ENCODE measurements at places on chromosomes 7 and 10.

DNA sequence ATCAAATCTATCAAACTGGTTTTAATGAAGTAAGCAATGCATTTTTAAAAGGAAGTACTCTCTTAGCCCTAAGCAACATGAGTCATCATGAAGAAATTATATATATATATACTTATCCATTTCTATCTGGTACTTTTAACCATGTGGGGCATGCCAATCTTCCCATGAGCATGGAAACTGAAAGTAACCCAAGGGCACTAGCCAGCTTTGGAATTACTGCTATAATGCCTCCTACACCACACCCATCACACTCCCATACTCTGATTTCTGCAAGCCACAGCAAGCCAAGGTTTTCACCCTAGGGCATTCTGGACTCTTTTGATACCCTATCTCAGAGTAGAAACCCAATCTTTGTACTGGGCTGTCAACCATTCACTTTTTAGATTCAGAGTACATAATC lies 204.6 kb downstream of the IMMP2L start:
- H3K27ac ChIP-seq: no peak overlapping the region
- peaks cover 3% of the 10 kb centered on the region for H3K4me1 ChIP-seq
- DNase-seq: no peak
- H3K4me3 ChIP-seq: no peak overlapping the region
- H3K36me3 ChIP-seq: no peaks in the 10 kb centered on the region

GRCh38 chr7:132685277-132685676 lies 109.0 kb upstream of the PLXNA4 start:
- H3K4me1 ChIP-seq: no peaks in the 10 kb centered on the region
- no peak overlapping the region for H3K27ac ChIP-seq
- no peak overlapping the region for H3K4me3 ChIP-seq
- no peaks in the 10 kb centered on the region for H3K27me3 ChIP-seq

- H3K27ac ChIP-seq: no peak overlapping the region
- no peaks in the 10 kb centered on the region for H3K27me3 ChIP-seq
- no peak overlapping the region for H3K4me3 ChIP-seq
- H3K36me3 ChIP-seq: peaks cover 6% of the 10 kb centered on the region
- H3K4me1 ChIP-seq: no peaks in the 10 kb centered on the region
These were observed 78.8 kb downstream of the RALA start for GRCh38 chr7:39702133-39702532.

DNA sequence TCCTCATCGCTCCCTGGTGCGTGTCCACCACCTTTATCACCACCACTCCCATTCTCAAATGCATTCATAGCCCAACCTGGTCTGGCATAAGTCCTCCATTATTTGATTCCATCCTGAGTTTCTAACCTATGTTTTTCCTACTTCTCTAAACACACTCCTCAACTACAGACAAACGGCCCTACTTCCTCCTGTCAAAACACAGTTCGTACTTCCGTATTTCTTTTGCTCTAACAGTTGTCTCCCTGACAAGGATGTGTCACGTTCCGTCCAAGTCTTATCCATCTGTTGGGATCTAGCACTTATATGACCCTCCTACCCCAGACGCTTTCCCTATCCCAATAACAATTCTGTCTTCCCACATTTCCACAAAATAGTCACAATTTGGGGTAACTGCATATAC lies 46.8 kb downstream of the DOCK4 start:
- DNase-seq: no peak
- no peaks in the 10 kb centered on the region for H3K36me3 ChIP-seq
- H3K4me3 ChIP-seq: no peak overlapping the region
- H3K4me1 ChIP-seq: no peaks in the 10 kb centered on the region
- no peaks in the 10 kb centered on the region for H3K27me3 ChIP-seq

- H3K27ac ChIP-seq: no peak overlapping the region
- DNase-seq: no peak
- no peak overlapping the region for H3K4me3 ChIP-seq
- H3K36me3 ChIP-seq: no peaks in the 10 kb centered on the region
These were observed 94.2 kb upstream of the CXCL12 start for GRCh38 chr10:44478876-44479705.

DNA sequence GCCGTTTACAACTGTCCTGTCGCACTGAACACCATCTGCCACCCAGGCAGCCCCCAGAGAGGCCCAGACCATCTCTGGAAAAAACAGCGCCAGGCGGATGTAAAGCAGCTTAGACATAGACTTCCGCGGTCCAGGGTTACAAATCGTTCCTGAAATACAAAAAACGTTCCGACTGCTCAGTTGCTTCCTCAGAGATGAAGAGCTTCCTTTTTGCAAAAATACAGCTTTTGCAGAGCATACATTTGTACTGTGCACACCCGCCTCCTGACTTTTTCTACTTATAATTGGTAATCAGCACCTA lies 11.4 kb downstream of the DAGLB start:
- H3K4me3 ChIP-seq: no peak overlapping the region
- DNase-seq: no peak
- H3K27ac ChIP-seq: no peak overlapping the region
- no peaks in the 10 kb centered on the region for H3K27me3 ChIP-seq
- peaks cover 9% of the 10 kb centered on the region for H3K36me3 ChIP-seq

GRCh38 chr10:5549462-5550249 lies 24.9 kb downstream of the CALML3 start:
- H3K4me1 ChIP-seq: peaks cover 59% of the 10 kb centered on the region
- peak overlapping the region; percentile 93 for H3K27ac ChIP-seq
- H3K36me3 ChIP-seq: no peaks in the 10 kb centered on the region
- no peak for DNase-seq
- H3K4me3 ChIP-seq: no peak overlapping the region
- no peaks in the 10 kb centered on the region for H3K27me3 ChIP-seq

DNA sequence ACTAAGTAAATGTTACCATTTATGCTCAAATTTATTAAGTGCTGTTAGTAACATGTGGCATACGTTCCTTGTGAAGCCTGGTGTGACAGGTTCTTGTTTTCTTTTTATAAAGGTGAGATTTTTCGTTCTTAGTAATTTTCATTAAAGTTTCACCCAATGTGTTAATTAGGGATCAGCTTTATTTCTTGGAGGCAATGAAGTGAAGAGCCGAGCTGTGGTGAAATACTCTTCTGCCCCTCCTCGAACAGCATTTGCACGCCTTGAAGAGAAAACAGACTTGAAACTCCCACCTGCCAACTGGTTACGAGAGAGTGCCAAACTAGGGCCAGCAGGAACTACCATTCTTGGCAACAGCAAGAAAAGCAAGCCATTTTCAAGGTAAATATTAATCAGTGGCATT lies 1.5 kb downstream of the EDRF1 start:
- no peaks in the 10 kb centered on the region for H3K27me3 ChIP-seq
- H3K27ac ChIP-seq: no peak overlapping the region
- no peak for DNase-seq
- H3K36me3 ChIP-seq: peaks cover 22% of the 10 kb centered on the region

- peak overlapping the region; percentile 84 for H3K4me3 ChIP-seq
- no peaks in the 10 kb centered on the region for H3K27me3 ChIP-seq
- peak overlapping the region; percentile 87 for H3K27ac ChIP-seq
- H3K36me3 ChIP-seq: peaks cover 15% of the 10 kb centered on the region
- DNase-seq: no peak
- H3K4me1 ChIP-seq: no peaks in the 10 kb centered on the region
These were observed 20.7 kb downstream of the MXI1 start for GRCh38 chr10:110228066-110228465.

DNA sequence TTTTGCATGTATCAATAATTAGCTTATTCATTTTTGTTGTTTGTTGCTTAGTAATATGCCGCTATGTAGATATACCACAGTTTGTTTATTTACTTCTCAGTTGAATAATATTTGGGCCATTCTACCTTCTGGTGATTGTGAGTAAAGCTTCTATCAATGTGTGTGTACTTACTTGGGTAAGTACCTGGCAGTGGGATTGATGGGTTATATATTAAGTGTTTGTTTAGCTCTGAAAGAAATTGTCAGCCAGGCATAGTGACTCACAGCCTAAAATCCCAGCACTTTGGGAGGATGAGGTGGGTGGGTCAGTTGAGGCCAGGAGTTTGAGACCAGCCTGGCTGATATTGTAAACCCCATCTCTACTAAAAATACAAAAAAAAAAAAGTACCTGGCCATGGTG lies 975.7 kb upstream of the MBL2 start:
- DNase-seq: no peak
- no peaks in the 10 kb centered on the region for H3K36me3 ChIP-seq
- no peaks in the 10 kb centered on the region for H3K4me1 ChIP-seq

- no peaks in the 10 kb centered on the region for H3K4me1 ChIP-seq
- H3K27me3 ChIP-seq: no peaks in the 10 kb centered on the region
- H3K4me3 ChIP-seq: no peak overlapping the region
These were observed 455.8 kb downstream of the TFEC start for GRCh38 chr7:115574681-115575291.

- no peak for DNase-seq
- H3K27ac ChIP-seq: no peak overlapping the region
- H3K36me3 ChIP-seq: peaks cover 4% of the 10 kb centered on the region
- H3K4me1 ChIP-seq: no peaks in the 10 kb centered on the region
These were observed 119.4 kb downstream of the ZFAND4 start for GRCh38 chr10:45553155-45553554.

DNA sequence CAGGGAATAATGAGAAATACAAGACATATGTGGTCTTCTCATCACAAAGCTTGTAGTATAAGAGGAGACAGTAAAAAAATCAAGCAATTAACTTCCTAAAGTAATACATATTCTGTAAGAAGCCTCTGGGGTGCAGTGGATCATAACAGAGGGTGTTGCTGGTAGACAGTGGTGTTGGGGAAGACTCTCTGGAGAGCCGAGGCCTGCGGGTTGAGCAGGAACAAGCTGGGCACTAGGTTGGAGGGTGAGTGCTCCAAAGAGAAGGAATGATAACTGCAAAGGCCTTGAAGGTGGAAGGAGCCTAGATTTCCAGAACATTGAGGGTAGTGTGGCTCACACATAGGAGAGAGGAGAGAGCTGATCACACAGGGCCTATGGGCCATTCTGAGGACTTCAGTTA lies 1.5 kb downstream of the GIMAP4 start:
- no peaks in the 10 kb centered on the region for H3K27me3 ChIP-seq
- H3K27ac ChIP-seq: peak overlapping the region; percentile 39
- H3K36me3 ChIP-seq: peaks cover 11% of the 10 kb centered on the region
- H3K4me3 ChIP-seq: no peak overlapping the region

GRCh38 chr10:11180228-11180627 lies 162.6 kb downstream of the CELF2 start:
- no peak overlapping the region for H3K4me3 ChIP-seq
- H3K4me1 ChIP-seq: peaks cover 4% of the 10 kb centered on the region
- peaks cover 2% of the 10 kb centered on the region for H3K36me3 ChIP-seq

GRCh38 chr10:76998451-76998850 lies 639.2 kb downstream of the KCNMA1 start:
- H3K27ac ChIP-seq: no peak overlapping the region
- H3K27me3 ChIP-seq: no peaks in the 10 kb centered on the region
- no peak for DNase-seq
- H3K36me3 ChIP-seq: no peaks in the 10 kb centered on the region

DNA sequence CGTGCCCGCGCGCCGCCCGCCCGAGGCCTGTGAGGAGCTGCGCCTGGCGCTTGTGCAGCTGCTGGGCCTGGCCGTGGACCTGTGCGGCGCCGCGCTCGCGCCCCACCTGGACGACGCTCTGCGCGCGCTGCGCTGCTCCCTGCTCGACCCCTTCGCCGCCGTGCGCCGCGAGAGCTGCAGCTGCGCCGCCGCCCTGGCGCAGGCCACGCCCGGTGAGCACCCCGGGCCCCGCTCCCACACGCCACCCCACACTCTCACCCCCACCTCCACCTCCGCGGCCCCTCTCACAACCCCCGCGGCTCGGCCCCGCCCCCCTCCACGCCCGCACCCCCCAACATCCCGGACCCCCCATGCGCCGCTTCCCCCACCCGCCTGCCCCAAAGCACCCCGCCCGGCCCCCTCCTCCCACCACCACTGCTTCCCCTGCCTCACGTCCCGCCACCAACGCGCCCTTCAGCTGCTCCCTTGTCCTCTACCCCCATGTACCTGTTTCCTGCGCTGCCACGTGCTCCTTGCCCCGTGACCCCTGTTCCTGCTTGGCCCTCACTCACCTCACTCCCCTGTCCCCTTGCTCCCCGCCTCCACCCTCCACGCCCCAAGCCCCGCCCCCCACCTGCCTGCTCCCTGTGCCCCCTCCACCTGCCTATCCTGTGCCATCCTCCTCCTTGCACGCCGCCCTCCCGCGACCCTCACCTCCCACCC lies at the start of gene PRKAR1B:
Gene PRKAR1B (minus strand): TSS at position 178 of the 702 bp plus-strand sequence. CDS start 15,776 bp downstream, outside the sequence.
- H3K4me1 ChIP-seq: no peaks in the 10 kb centered on the region
- H3K27ac ChIP-seq: peak within 1 kb of the TSS; percentile 41
- peak within 1 kb of the TSS; percentile 78 for H3K4me3 ChIP-seq
- no peaks in the 10 kb centered on the region for H3K27me3 ChIP-seq

DNA sequence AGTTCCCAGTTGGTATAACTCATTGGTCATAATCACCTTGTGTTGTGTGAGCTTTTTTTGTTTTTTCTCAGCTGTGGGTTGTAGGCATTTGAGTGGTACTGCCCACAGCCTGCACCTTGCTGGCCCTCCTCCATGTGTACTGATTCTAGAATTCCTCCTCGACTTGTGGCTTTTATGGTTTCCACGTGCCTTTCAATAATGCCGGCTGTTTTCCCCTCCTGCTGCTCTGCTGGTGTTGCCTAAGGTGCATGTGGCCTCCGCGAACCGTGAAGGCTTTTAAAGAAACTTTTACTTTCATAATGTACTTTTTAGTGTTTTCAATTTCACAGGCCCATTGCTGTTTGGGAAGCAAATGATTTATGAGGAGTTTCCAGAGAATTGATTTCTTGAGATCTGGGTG lies 518.0 kb downstream of the REEP3 start:
- no peak overlapping the region for H3K4me3 ChIP-seq
- no peaks in the 10 kb centered on the region for H3K27me3 ChIP-seq
- DNase-seq: no peak

- DNase-seq: no peak
- H3K27ac ChIP-seq: no peak overlapping the region
- H3K27me3 ChIP-seq: no peaks in the 10 kb centered on the region
These were observed 228.1 kb upstream of the PFKP start for GRCh38 chr10:2839081-2839725.

DNA sequence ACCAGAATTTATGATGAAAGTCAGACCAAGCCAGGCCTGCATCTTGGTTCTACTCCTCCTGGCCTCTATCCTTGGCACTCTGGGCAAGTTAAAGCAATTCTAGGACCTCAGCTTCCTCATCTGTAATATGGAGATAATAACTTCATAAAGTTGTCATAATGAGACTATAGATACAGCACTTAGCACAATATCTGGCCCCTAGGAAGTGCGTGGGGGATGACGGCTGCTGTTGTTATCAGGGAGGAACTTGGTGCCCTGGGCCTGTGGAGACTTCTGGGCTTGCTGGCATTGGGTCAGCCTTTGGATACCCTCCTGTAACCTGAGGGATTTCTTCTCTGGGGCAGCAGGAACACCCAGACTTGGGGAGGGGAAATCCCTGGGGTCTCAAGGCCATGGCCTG lies 27.6 kb downstream of the PFKFB3 start:
- peaks cover 100% of the 10 kb centered on the region for H3K36me3 ChIP-seq
- DNase-seq: no peak
- peaks cover 4% of the 10 kb centered on the region for H3K4me1 ChIP-seq
- H3K27me3 ChIP-seq: no peaks in the 10 kb centered on the region
- no peak overlapping the region for H3K4me3 ChIP-seq

DNA sequence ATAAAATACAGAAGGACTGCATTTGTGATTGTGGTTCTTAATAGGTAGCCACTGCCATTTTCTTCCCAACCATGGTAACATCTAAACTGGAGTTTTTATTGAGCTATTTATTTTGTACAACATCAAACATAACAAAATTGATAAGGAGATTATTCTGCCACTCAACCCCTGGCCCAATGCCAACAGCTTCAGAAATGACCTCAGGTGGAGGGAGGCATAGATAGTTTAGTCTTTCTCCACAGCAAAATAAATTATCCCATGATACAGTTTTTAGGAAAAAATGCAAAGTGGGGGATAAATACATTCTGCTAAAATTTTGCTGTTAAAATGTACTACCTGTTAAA lies 57.6 kb downstream of the LRRTM3 start:
- no peak for DNase-seq
- H3K27me3 ChIP-seq: no peaks in the 10 kb centered on the region
- no peaks in the 10 kb centered on the region for H3K36me3 ChIP-seq
- H3K4me3 ChIP-seq: no peak overlapping the region
- no peaks in the 10 kb centered on the region for H3K4me1 ChIP-seq
- H3K27ac ChIP-seq: no peak overlapping the region

All from ascending aorta (tissue), 2 donors.